ENCODE measurements at places on chromosomes 1 and 21. TPM values are rescaled to one million over a fixed set of nuclear protein-coding genes. Genes with fewer than 3 reads are reported as not detected.
A peak's percentile ranks its signal among the peaks of the same experiment; 100 is the strongest.

GRCh38 chr1:180501865-180502360 lies 464 bp downstream of the ACBD6 start:
- DNase-seq = peak; percentile 66

GRCh38 chr21:19759836-19760235 lies 1238.4 kb upstream of the NCAM2 start:
- no peak for DNase-seq

DNA sequence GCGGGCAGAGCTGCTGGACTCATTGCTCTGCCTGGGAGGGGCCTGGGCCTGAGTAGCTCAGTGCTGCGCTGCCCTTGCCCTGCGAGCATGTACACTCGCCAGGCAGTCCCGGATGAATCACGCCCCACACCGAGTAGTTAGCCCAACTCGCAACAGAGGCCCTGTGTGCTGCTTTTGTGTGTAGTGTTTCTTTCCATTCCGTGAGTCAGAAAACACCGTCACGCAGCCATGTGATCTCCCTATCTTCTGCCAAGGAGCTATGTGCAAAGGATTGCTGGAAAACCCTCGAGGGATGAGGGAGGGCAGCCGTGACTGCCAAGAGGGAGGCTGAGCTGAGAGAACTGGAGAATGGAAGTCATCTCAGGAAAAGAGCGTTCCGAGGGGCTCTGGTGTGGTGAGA lies 37.3 kb downstream of the NENF start:
- DNase-seq = peak; percentile 65

DNA sequence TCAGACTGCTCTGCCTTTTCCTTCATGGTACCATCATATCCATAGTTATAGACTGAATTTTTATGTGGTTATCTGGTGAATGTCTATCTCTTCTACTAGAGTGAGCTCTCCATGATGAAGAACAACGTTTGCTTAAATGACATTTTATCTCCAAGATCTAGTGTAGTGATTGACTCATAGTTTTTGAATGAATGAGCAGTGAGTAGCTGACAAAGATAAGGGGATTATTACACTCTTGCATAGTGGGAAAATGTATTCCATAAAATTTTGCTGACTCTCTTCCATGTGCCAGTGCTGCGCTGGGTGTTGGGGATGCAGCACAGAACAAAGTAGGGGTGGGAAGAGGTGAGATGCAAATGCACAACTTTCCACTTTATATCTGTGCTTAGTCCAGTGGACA lies 147.7 kb downstream of the TGFB2 start:
- DNase-seq = peak; percentile 83

- DNase-seq = no peak
Observed at GRCh38 chr1:164263540-164263939, 295.4 kb upstream of the PBX1 start.

MROH9 gene
- total RNA-seq = not detected

BEST4 gene
- total RNA-seq = 1.3 TPM

TTC39A gene
- total RNA-seq = 10.4 TPM

DNA sequence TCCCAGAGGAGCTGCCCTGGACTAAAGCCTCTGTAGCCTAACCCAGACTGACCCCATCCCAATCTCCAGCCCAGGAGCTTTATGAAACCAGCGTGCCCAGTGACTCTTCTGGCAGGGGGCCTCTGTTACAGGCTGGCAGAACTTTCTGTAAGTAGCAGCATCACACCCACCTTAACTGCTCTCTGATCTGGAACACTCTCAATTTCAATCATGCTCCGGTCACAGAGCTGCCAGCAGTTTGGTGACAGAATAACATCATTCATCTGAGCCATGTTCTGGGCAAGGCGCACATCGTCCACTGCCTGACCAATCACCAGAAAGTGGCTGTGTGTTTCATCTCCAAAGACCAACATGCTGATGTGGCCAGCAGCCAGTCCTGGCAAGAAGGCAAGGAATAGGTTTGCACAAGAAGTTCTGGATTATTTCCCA lies 14.7 kb downstream of the ADCY10 start:
- no peak for DNase-seq

FCRL2 gene
- not detected for total RNA-seq

DNA sequence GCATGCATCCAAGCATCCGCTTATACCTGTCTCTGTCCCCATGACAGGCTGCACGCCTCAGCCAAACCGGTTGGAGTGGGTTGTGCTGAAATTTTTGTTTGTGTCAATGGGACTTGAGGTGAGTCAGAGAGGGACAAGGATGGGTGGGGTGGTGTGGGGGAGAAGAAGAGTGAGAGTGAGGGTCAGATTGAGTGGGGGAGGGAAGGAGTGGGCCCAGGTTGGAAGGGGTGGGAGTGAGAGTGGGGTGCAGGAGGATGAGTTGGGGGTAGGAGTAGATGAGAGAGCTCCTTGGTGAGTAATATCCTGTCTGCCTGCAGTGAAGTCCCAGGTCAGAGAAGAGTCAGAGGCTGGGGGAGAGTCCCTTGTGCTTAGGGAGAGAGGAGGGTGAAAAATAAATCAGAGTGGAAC lies 3.3 kb upstream of the NECTIN4 start:
- peak; percentile 82 for DNase-seq

DNA sequence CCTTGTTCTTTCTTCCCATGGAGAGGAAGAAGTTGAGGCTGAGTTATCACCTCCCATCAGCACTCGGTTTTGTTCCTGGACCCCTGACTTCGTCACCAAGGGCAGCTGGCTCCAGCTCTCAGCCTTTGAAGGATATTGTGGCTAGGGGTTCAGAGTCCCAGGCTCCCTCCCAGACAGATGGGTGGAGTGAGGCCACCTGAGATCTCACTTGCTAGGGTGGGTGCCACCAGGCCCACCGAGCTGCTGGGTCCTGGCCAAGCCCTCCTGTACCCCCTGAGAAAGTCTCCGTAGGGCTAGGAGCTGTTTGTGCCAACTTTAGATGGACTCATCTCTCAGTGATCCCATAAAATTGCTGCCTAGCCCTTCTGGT lies 6.9 kb downstream of the MX2 start:
- no peak for DNase-seq

- DNase-seq = no peak
Observed at GRCh38 chr1:155051342-155051776, 243 bp downstream of the ADAM15 start.

GRCh38 chr1:204255225-204255624 lies 41.4 kb upstream of the GOLT1A start:
- DNase-seq = no peak

- DNase-seq = no peak
Observed at GRCh38 chr1:229856009-229856650, 210.9 kb upstream of the GALNT2 start.

- no peak for DNase-seq
Observed at GRCh38 chr1:94817712-94818111, 2.4 kb upstream of the SLC44A3 start.

- DNase-seq = no peak
Observed at GRCh38 chr1:194175251-194175650, 988.8 kb upstream of the B3GALT2 start.

All from PC-9 (cell line).